ENCODE measurements at places on chromosomes 5 and 9.

- DNase-seq = no peak
These were observed 313.8 kb downstream of the CTNND2 start for GRCh38 chr5:11590475-11590874.

- DNase-seq = peak; percentile 12
These were observed 168.1 kb upstream of the MAP3K1 start for GRCh38 chr5:56647099-56647850.

GRCh38 chr5:39219437-39219836 is at the start of gene FYB1:
FYB1 (minus strand) TSS chr5:39219563; CDS start chr5:39202960, 16,603 bp downstream.
- no peak for DNase-seq

- DNase-seq = no peak
These were observed 83.5 kb upstream of the SEMA6A start for GRCh38 chr5:116658141-116658540.

GRCh38 chr5:14234204-14234603 is 91.1 kb downstream of the TRIO start:
- no peak for DNase-seq

- no peak for DNase-seq
These were observed 96.0 kb downstream of the ANXA2R start for GRCh38 chr5:42943931-42944631.

- no peak for DNase-seq
These were observed 6.5 kb upstream of the FAM163B start for GRCh38 chr9:133615606-133616188.

- no peak for DNase-seq
These were observed 11.8 kb downstream of the TMEM161B start for GRCh38 chr5:88256872-88257271.

- no peak for DNase-seq
These were observed 94.1 kb downstream of the RXRA start for GRCh38 chr9:134420281-134420845.

GRCh38 chr5:35483191-35483590 is 134.5 kb upstream of the SPEF2 start:
- no peak for DNase-seq

DNA sequence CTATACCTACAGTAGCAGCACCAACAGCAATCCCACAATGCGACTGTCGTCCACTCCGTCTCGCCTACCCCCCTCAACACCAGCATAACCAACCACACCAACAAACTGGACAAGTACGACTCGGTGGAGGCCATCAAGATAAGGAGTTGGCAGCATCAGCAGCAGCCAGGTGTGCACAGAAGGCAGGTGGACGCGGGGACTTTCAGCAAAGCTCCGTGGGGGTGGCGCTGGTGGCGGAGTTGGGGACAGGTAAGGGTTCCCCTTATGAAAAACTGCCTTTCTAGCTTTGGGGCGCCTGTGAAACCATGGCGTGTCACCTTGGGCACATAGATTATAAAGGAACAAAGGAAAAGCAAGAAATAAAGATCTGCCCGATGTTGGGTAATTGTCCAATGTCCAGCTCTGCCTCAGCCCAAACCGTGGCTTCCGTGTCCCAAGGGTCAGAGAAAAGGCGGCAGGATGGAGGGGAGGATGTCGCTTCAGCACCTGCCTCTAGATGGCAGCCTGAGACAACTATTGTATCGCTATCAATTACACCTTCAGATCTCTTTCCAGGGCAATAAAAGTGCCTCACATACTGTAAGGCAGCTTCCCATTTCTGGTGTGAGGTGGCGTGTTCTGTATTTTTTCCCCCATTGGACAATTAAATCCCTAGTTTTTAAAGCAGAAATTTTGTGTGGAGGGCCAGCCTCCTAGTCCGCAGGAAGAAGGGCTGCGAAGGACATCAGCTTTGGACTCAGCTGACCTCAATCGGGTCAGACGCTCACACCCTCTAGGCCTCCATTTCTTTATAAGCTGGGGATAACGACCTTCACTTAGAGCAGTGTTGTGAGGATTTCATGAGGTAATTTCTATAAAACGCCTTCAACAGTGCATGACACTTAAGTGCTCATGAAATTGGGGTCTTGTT is 58.8 kb downstream of the MTRR start:
- DNase-seq = no peak

DNA sequence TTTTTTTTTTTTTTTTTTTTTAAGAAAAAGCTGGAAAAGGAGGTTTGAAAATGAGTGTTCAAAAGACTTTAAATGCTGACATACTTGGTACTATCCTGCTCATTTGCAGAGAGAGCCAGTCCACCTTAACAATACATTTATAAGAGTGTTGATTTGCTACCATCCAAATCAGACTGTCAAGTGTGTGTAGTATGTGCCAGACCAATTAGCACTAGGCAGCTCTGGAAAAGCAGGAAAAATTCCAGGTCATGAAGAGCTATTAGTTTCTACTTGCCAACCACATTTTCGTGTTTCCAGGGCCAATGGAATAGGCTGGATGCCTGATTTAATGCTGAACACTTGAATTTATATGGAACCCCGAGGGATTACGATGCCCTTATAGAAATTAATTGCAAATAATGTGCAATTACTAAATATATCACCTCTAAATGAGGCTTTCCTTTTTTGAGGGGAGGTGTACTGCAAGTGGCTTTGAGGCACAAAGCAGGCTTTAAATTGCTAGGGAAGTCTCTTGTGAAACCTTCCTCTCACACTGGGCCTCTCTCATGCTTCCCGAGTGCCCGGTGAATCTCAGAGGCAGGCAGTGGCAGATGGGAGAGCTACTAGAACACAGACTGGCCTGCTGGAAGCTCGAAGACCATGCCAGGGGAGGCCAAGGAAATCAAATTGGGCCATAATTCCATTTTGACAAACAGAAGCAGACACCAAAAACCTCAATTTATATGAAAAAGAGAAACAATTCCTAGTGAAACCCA is 178.7 kb downstream of the PPP2R2B start:
- no peak for DNase-seq

- no peak for DNase-seq
These were observed 69.3 kb downstream of the CCDC192 start for GRCh38 chr5:127772531-127772930.

- DNase-seq = no peak
These were observed 10.4 kb downstream of the UIMC1 start for GRCh38 chr5:176995896-176996767.

DNA sequence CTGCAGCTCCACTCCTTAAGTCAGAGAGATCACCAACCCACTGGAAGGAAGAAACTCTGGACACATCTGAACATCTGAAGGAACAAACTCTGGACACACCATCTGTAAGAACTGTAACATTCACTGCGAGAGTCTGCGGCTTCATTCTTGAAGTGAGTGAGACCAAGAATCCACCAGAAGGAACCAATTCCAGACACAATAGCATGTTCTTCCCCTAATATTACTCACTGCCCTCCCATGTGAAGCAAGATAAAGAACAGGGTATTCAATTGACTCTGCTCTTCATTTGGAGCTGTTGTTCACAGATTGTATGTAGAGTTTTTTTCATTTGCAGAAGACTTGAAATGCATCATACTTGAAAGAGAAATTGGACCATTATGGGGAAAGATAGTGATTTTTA is 10.8 kb downstream of the SAXO1 start:
- no peak for DNase-seq

- no peak for DNase-seq
These were observed 95.2 kb downstream of the DAP start for GRCh38 chr5:10665799-10666198.

DNA sequence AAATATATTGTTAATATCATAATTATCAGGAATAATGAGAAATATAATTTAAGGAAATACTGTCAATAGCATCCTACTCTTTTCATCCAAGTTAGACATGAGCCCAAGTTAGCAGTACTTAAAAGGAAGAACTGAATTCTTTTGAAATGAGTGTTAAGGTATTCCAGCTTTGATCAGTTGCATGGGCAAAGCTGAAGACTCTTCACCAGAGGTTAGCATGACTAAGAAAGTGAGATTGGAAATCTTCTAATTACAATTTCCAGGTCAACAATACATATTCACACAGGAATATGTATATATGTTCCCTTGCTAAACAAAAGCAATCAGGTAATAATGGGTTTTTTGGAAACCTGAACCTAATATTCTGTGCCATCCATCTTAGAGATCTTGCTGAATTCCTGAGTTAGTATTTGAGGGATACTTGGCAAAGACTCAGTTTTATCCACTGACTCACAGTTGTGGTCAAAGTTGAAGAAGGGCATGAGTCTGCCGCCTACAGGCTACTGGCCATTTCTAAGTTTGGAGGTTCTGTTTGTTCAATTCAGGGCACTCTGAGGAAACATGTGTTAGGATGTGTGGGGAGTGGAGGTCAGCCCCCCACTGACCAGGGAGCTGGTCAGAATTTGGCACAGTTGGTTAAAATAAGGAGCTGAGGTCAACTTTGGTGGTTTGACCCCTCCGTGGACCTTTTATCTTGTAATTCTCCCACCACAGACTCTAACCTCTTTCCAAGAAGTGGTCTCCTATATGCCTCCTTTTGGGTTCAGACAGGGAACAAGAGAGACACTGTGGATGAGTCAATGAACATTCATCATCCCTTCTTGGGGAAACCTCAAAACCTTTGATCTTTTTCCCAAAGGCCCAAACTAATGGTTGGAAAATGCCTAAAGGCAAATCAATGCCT is 118.3 kb downstream of the PIK3R1 start:
- no peak for DNase-seq

- no peak for DNase-seq
These were observed 68.0 kb downstream of the RETREG1 start for GRCh38 chr5:16548812-16549211.

DNA sequence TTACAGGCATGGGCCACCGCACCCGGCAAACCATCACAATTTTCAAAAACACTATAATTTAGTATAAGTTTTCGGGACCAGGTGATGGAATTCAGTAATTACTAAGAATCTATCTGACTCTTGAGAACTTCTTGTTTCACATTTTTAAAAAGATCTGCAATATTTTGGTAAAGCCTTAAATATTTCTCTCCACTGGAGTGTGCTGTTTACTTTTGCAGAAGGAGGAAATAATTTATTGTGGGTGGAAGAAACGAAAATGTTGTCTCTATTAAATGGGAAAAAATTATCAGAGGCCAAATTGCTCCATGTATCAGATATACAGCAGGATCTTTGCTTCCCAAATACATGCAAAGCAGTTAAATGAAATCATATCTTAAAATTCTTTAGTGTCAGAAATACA is 566.8 kb upstream of the CYLC2 start:
- no peak for DNase-seq

DNA sequence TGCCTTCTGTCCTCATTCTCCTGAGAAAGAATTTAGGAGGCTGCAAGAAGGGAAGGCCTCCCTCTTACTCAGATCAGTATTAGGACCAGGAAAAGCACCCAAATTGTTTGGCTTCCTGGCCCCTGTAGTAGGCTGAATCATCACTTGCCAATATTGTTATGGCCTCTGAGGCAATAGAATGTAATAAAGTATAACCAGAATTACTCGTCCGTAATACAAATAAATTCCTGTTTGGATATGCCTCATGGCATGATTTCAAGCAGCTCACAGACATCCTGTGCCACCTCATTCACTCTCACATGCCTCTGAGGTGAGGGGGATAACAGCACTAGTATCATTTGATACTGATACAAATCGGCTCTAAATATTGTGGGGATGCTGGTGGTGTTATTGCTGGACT is 427.3 kb downstream of the ISL1 start:
- no peak for DNase-seq

DNA sequence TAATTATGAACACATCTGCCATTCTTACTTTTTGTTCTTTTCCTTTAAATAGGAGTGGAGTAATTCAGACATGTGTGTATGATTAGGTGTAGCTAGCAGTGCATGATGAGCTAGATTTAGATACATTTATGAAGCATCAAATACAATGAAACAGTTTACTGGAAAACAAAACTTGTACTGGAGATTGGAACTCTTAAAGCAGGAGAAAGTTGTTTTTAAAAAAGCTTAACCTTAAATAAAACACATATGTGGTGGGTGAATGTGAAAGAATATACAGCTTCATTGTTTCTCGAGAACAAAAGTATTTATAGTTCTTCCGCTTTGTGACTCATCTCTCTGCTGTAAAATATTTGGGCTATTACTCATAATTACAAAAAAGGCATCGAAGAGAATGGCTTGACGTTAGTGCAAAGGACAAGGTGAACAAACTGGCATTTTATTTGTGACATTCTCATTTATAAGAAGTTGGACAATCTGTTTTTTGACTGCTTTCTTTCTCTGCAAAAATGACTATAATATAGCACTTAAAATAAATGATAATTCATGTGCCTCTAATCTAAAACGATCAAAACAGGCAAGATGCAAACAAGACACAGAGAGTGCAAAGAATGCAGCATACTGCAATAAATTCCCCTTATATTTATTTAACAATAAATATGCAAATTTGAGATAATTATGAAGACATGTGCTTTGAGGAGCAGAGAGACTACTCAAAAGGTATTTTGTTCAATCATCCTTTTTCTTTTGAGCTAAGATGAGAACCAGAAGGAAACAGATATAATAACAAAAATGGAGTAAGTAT is 478.8 kb downstream of the CETN3 start:
- no peak for DNase-seq

- DNase-seq = no peak
These were observed 206.5 kb downstream of the DAB2IP start for GRCh38 chr9:121857928-121858327.

DNA sequence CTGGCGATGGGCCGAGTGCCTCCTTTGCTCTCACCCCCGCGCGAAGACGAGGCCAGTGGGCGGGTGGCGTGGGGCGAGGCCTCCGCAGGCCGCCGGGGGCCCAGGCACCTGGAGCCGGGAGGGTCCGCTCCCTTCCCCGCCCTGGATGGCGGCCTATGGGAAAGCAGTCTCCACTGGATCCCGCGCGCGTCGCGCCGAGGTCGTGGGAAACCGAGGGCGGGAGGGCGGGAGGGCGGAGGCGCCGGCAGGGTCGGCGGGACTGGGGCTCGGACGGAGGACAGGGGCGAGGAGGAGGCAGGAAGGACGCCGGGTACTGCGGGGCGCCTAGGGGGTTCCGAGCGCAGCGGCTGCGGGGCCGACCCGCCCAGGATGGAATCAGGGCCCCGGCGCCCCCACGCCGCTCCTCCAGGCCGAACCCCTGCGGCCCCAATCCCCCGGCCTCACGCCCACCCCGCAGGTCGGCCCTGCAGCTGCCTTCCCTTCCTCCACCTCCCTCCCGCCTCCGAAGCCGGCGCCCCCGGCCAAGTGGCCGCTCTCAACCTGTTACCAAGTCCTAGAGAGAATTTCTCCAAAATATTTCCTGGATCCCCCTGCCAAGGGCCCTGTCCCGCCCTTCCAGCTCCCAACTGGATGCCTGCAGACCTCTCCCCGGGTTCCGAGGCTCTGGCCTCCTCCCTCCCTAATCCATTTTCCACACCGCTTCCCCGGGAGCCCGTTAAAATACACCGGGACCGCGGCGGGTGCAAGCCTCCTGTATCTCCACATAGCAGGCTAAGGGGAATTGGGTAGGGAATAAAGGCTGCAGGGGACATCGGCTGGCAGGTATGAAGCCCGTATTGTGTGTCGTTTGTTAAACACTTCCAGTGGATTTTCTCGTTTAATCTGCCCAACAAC is 146.3 kb downstream of the ERCC6L2 start:
- DNase-seq = no peak

- no peak for DNase-seq
These were observed 147.9 kb downstream of the ASTN2 start for GRCh38 chr9:117266855-117267497.

DNA sequence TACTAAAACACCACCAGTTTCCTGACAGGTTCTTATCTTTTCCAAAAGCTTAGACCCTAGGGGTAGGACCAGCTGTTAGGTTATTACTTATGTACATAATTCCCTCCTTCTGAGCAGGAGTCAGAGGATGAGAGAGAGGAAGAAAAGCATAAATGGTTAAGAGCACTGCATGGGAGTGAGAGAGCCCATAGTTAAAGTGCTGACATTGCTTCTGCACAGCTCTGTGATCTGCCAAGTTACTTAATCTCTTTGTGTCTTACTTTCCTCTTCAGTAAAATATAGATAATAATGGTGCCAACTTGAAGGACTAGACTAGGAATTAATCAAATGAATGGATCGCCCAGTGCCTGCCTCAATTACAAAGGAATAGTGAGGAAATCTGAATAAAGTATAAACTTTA is 66.4 kb downstream of the NRG2 start:
- DNase-seq = no peak
